Activated naive CD4-positive, alpha-beta T cell treated with Interleukin-2 at 50 U/mL for 16 hours (primary cell): ENCODE measurements at places on chromosomes 13 and 19.

- no peak for DNase-seq
Observed at GRCh38 chr13:48656608-48657007, 2.9 kb downstream of the CYSLTR2 start.

DNA sequence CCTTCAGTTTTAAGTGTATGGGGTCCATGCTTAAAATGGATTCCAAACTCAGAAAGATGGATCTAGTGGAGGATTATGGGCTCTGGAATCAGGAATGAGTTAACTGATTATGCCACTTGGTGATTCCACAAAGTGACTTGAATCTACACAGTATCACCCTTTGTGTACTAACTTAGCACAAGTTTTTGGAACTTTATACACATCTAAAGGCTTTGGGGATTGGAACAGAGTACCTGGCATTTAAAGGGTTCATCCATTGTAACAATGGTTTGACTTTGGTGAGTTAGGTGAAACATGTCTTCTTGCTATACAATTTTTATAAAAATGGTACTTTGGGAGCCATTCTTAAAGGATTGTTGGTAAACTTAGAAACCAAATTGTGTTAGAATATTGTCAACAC is 1.1 kb downstream of the RPL21 start:
- no peak for DNase-seq

- DNase-seq, result no peak
Observed at GRCh38 chr13:43428545-43429296, 358.1 kb downstream of the ENOX1 start.

GRCh38 chr13:30222254-30222653 is 85.1 kb downstream of the KATNAL1 start:
- no peak for DNase-seq

DNA sequence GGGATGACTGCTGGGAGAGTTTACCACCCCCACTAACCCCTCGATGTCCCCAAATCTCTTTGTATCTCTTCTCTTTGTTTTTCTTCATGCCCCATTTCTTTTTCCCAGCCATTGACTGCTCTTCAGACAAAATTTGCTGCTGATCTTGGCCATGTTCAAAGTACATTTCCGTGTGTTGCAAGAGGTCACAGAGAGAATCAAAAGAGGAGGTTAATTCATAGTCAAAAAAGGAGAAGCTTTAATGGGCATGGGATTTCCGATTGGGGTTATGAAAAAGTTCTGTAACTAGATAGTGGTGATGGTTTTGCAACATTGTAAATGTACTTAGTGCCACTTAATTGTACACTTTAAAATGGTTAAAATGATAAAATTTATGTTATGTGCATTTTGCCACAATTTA is 121.1 kb downstream of the FLT1 start:
- DNase-seq, result no peak

DNA sequence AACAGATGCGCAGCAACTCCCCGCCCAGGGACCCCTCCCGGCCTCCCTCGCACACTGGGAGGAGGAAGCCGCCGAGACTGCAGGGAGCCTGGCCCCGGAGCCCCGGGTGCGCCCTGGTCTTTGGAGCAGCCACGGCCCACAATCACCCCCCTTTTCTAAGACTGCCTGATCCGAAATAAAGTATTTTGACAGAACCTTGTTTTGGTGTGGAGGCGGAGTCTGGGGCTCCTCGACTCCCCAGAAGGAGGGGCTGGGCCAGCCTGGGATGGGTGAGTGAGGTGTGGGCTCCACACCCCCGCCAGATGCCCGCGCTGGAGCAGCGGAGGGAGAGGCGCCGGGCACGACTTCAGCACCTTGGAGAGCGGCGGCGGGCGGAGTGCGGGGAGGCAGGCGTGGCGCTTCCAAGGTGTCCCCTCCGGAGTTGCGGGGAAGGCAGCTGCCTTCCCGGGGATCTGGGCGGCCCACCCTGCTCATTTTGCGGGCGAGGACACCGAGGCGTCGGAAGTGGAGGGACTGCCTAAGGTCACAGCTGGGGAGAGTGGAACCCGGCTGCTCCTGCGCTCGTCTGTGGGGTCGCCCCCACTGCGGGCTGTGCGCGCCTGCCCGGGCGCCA is 9.4 kb downstream of the SIRT6 start:
- DNase-seq, result peak; percentile 71
